ENCODE measurements at places on chromosomes 16 and 17.

GRCh38 chr17:6677158-6677831 is 25.7 kb downstream of the C17orf100 start:
- DNase-seq, result no peak

GRCh38 chr17:31339906-31340661 is 18.7 kb upstream of the EVI2A start:
- no peak for DNase-seq

DNA sequence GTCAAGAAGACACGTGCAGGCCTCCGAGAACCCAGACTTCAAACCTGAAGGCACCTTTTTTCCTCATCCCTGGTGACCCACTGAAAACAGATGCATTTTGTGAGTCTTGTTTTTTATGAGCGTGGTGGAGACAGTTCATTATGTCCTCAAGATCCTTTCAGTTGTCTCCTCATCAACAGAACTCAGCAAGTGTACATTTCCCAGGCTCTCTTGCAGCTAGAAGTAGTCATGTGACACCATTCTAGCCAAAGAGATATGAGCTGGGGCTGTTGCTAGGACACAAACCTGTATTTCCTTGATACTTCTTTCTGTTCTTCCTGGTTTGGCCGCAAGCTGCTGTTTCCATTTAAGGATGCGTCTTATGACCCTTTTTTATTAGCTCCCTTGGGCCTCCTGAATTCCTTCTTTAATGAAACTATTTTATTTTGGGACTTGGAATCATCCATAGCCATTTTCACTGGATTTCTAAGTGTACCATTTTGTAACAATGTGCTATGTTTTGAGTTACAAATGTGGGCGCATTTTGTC is 135.7 kb upstream of the FOXF1 start:
- DNase-seq, result no peak

DNA sequence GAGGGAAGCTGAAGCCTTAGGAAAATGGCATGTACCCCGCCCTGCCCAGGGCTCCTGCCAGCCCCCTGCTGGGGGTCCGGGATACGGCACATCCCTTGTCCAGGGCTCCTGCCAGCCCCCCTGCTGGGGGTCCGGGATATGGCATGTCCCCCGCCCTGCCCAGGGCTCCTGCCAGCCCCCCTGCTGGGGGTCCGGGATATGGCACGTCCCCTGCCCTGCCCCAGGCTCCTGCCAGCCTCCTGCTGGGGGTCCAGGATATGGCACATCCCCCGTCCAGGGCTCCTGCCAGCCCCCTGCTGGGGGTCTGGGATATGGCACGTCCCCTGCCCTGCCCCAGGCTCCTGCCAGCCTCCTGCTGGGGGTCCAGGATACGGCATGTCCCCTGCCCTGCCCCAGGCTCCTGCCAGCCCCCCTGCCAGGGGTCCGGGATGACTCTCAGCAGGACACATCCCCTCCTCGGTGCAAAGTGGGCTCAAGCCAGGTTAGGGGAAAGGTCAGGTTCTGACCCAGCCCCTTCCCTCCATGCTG is 43.2 kb downstream of the RPH3AL start:
- DNase-seq, result no peak

DNA sequence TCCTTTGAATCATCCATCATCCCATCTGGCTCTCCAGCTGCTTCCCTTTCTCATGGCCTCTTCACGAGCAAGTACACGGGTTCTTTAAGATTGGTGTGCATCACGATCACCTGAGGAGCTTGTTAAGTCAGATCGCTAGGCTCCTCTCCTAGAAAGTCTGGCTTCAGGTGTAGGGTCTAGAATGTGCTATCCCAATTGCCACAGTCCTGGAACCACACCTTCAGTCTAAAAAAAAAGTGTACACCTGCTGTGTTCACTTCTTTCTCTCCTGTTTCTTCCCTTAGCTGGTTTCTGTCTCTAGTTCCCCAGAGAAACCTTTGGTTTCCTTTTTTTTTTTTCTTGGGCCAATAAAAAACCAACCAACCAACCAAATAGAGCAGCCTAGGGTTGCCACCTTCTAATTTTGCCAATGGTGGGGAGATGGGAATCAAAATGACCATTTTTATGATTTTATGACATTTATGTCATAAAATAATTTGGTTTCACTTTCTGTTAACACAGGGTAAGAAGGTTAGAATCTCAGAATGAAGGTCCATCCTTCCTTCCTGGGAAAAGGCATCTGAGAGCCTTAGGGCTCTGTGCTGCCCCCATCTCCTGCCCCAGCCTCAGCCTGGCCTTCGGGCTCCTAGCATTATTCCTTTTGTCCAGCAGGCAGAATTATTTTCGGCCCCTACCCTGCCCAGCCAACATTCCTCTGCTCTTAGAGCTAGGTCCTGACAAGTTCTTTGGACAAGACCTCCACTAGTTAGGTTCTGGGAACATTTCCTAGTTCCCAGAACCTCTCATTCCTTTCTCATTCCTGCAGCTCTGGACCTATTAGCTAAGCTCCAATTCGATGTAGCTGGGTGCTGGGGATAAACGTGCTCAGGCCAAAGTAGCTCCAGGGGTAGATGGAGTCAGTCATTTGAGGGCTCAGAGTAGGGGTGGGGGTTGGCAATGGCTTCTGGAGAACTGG is 1.9 kb upstream of the GGT6 start:
- DNase-seq, result no peak

GRCh38 chr17:37535906-37536305 is 46.2 kb downstream of the DUSP14 start:
- no peak for DNase-seq

DNA sequence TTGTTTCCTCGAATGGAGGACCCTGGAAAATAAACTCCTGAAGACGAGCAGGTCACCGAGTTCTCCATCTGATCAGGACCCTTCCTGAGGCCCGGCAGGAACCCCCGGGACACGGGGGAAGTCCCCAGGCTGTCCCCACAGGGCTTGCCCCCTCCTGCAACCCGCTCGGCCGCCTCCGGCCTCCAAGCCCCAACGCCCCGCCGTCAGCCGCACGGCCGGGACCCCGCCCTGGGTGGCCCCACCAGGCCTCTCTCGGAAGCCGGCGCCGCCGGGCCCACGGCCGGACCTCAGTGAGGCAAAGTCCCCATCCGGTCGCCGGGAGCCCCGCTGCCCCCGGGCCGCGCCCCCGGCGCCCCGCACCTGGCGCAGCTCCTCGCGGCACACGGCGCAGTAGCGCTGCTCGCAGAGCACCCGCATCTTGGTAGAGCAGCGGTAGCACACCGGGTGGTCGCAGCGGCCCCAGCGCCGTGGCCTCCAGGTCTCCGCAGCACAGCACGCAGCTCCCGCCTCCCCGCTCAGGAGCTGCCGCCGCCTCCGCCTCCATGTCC is 383 bp downstream of the ZNF598 start:
- DNase-seq, result no peak

DNA sequence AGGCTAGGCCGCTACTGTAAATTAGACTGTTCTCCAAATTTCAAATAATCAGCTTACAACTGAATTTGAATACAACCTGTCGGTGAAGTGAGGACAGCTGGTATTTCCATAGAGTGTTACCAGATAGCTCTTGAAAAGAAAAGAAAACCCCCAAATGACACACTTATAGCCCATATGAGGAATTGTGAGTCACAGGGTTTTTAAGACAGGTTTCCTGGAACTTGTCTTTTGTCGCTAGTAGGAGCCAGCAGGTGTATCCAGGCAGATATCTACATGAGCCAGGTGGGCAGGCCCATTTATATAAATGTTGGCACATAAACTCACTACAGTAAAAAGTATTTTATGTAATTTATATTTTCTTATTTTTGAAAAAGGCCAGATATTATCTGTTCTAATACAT is 24.0 kb downstream of the TNRC6A start:
- DNase-seq, result no peak

DNA sequence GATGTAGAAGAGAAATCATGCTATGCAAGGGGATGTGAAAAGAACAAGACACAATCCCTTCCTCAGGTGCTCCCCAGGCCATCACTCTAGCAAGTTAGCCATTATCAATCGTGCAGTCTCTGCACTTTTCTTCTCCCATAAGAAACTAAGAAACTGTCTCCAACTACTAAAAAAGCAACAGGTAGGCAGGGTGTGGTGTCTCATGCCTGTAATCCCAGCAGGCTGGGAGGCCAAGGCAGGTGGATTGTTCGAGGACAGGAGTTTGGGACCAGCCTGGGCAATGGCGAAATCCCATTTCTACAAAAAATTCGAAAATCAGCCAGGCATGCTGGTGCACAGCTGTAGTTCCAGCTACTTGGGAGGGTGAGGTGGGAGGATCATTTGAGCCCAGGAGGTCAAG is 13.8 kb downstream of the PARN start:
- no peak for DNase-seq

DNA sequence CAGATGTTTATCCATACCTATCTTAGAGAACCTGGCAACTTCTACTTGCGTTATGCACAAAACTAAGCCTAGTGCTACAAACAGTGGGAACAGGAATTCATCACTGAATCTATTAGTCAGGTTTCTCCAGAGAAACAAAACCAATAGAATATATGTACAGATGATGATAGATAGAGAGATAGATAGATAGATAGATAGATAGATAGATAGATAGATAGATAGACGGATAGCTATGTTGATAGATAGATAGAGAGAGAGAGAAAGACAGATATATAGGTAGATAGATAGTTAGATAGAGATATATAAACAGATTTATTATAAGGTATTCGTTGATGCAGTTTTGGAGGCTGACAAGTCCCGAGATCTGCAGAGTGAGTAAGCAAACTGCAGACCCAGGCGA is 495.6 kb downstream of the TMEM114 start:
- no peak for DNase-seq

DNA sequence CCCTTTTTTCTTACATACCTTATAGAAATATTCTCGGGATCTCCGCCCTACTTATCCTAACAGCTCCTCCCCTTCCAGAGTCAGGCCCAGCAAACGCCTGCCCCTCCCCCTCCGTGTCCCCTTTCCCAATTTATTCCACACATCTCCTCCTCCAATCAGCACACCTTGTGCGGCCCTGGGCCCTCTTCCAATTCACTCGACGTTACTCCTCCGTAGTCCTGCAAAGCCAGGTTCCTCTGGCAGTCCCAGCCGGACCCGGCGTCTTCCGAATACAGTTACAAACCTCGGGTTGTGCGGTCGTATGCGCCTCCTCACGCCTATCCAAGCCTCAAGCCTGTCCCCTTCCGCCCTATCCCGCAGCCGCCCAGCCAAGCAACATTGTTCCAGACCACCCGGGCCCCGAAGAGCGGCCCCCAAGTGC is 677 bp downstream of the CBX1 start:
- no peak for DNase-seq

DNA sequence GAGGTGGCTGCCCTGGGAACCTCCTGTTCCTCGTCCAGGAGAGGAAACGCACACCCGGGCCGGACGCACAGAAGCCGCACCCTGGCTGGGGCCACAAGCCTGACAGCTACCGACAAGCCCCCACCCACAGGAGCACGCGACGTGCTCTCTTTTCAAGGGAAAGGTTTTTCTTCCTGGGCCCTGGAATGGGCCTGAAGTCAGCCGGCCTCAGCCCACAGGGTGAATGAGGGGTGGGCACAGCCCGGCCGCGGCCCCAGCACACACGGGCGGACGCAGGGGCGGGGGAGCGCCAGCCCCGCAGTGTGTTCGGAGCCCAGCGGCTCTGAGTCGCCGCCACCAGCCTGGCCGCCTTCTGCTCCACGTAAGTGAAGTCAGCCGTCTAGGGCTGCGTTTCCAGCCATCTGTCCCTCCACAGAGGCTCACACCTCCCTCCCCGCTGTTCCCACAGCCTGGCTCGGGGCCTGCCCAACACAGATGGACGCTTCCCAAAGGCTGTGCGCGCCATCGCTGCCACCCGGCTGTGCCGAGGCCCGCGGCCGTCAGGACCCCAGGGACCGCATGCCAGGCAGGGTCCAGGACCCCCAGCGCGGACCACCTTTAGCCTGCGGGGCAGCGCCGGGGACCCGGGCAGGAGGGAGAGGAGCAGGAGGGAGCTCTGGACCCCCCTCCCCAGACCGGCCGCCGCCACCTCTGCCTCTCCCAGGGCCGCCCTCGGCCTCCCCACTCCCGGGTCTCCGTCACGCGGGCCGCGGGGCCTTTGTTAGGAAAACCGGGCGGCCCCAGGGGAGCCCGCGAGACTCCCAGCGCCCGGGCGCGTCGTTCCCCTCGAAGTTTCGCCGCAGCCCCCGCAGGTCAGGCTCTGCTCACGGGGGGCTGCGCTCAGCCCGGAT is 36.8 kb downstream of the CBFA2T3 start:
- no peak for DNase-seq

DNA sequence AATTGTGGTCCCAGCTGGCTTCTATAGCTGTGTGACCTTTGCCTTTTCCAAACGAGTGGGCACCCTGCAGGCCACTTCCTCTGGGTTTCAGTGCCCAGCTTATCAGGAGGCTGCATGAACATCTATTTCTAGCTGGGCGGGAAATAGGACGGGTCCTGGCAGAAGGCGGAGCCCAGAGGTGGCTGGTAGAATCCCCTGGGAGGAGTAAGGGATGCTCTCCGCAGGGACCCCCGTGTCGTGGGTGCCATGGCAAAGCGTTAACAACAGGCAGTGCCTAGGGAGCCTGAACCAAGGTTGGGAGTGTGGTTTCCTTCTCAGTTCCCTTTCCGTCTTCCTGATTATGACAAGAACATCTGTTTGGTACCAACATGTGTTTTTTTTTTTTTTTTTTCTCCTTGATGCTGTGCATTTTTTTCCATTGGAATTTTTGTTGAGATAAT is 58.2 kb downstream of the PLCG2 start:
- no peak for DNase-seq

- no peak for DNase-seq
These were observed 1046.6 kb downstream of the CDH8 start for GRCh38 chr16:60989592-60989991.

- DNase-seq, result no peak
These were observed 16.2 kb upstream of the ALKBH5 start for GRCh38 chr17:18167421-18167820.

GRCh38 chr16:79628988-79629387 is 28.5 kb upstream of the MAF start:
- DNase-seq, result no peak

DNA sequence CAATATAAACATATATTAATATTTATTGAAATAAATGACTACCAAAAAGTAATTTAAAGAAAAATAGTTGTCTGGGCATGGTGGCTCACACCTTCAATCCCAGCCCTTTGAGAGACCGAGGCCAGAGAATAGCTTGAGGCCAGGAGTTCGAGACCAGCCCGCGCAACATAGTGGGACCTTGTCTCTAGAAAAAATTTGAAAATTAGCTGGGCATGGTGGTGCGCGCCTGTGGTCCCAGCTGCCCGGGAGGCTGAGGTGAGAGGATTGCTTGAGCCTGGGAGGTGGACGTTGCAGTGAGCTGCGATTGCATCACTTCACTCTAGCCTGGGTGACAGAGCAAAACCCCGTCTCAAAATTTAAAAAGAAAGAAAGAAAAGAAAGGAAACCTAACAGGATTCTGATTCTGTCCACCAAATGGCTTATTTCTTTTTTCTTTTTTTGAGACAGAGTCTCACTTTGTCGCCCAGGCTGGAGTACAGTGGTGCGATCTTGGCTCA is 3.4 kb upstream of the BPTF start:
- no peak for DNase-seq

GRCh38 chr17:79163071-79163470 is 88.4 kb downstream of the ENGASE start:
- no peak for DNase-seq

DNA sequence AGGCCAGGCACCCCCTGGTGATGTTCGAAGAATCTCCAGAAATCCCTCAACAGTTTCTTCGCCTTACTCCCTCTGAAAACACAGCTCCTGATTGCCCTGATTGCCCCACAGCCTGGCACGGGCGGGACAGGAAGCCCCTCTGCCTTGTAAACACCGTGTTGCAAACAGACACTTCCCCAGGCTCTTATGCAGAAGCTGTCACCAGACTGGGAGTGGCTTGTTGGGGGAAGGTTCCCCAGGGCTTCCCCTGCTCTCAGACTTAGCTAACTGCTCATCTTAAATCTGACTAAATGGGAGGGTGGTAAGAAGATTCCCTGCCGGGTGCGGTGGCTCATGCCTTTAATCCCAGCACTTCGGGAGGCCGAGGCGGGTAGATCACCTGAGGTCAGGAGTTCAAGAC is 11.2 kb downstream of the PIK3R5 start:
- DNase-seq, result peak; percentile 48
